Midbrain (tissue), 1 donor: ENCODE measurements at places on chromosomes 4 and X.

DNA sequence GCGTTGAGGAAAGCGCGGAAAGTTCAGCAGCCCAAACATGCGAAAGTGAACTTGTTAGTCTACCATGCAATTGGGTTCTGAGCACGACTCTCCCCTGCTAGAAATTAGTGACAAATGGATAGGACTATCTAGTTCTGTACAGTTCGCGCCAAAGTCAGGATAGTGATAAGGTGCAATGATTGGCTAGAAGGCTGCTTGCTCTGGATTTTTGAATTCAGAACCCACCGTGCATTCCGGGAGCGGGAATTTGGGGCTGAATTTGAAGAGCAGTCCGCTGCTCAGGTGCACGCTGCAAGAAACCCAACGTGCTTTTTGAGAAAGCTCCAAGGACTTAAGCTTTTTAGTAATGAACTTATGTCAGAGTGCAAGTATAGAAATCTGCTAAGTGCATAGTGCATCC is 732 bp upstream of the ESX1 start:
- DNase-seq: no peak

DNA sequence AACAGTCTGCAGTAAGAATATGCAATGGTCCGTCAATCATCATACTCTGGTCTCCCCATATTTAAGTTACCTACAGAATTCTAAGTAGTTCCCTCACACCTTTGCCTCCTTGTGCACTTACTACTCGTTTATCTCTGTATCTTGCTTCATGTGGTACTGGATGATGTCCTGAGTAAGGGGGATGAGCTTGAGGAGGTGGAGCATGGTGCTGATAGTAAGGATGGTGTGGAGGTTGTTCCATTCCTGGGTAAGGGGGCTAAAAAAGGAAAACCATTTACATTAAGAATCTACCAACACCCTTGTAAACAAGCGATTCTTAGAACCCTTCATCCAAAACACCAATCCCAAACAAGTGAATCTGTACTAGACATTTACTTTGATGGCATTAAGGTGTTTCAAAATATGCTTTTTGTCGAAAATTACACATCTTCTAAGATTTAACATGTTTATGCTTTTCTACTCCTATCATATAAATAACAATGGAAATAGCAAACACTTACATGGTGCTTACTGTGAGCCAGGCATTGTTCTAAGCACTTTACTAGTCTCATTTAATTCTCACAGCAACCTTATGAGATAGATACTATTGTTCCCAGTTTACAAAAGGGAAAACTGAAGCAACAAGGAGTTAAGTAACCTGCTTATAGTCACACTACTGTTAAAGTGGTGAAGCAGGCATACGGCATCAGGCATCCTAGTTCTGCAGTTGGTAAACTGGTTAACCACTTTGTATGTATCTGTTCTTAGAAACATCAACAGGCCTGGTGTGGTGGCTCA is 33.5 kb downstream of the YTHDC1 start:
- DNase-seq: no peak

GRCh38 chr4:5611750-5612149 is 96.6 kb downstream of the EVC2 start:
- DNase-seq: no peak

DNA sequence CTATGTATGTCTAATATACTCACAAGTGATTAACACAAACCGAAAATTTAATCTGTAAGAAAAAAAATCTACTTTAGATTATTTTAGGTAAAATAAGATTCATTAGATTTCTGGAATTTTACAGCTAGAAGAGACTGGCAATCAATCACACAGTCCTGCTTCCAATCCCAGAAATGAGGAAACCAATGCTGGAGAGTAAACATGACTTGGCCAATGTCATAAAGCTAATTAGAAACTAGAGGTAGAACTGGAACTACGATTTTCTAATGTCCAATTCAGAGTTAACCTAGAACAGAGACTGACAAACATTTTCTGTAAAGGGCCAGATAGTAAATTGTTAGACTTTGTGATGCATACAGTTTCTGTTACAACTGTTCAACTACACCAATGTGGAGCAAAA is 123.6 kb downstream of the CORIN start:
- DNase-seq: no peak

GRCh38 chr4:18980516-18981233 is 959.1 kb upstream of the LCORL start:
- DNase-seq: no peak

DNA sequence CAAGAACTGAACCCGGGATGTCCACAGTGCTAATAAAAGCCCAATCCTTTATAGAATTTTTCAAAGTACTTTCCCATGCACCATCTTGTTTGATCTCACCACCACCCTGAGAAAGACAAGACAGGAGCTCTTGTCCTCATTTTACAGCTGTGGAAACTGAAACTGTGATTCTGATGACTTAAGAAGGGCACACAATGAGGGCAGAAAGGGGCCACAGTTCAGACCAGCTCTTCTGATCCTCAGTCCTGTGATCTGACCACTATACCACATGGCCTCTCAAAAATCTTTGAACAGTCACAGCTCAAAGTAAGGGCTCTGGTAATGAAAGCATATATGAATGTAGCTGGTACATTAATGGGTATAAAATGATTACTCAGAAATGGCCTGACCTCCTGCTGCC is 127.3 kb upstream of the CPEB2 start:
- no peak for DNase-seq
